Left lung (tissue), 14 donors: ENCODE measurements at places on chromosomes 4 and X. TPM values are rescaled to one million over a fixed set of nuclear protein-coding genes. Genes with fewer than 3 reads are reported as not detected.

DNA sequence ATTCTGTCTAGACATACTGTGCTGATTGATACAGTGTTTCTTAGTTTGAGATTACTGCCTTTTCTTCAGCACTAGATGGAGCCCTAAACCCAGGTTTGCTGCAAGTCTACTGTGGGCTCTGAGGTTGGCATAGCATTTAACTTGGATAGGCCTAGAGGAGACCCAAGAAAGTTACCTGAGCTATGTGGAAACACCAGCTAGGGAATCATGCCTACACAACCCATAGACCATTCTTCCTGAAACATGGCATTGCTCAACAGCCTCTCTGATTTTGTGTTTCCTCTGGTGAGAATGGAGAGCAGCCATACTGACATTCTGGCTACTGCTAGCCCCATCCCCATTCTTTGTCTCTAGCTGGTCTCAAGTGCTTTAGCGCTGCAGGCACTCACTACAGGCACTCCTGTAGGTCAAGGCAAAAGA is 287.7 kb upstream of the PCDH18 start:
- no peaks in the 10 kb centered on the region for H3K4me1 ChIP-seq
- no peak overlapping the region for H3K27ac ChIP-seq
- no peak overlapping the region for H3K4me3 ChIP-seq
- no peaks in the 10 kb centered on the region for H3K36me3 ChIP-seq
- no peak for DNase-seq
- no peaks in the 10 kb centered on the region for H3K27me3 ChIP-seq

DNA sequence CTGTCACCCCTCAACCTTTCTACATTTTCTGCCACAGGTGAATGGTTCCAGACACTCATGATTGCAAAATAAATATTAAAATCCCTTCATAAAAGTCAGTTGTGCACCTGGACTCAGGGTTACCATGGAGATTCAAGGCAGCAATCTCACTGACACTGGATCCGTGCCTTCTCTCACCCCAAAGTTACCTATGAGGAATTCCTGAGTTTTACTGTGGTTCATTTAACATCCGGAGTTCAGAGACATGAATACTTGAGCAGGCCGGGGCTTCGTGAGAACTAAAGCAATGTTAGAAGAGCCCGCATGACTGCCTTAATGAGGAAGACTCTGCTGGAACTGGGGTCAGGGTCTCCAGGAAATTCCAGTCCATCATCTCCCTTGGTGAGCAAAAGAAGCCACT is 12.5 kb upstream of the CLNK start:
- no peaks in the 10 kb centered on the region for H3K27me3 ChIP-seq
- no peaks in the 10 kb centered on the region for H3K36me3 ChIP-seq
- H3K27ac ChIP-seq: no peak overlapping the region
- no peaks in the 10 kb centered on the region for H3K4me1 ChIP-seq
- DNase-seq: peak; percentile 8
- no peak overlapping the region for H3K4me3 ChIP-seq

DNA sequence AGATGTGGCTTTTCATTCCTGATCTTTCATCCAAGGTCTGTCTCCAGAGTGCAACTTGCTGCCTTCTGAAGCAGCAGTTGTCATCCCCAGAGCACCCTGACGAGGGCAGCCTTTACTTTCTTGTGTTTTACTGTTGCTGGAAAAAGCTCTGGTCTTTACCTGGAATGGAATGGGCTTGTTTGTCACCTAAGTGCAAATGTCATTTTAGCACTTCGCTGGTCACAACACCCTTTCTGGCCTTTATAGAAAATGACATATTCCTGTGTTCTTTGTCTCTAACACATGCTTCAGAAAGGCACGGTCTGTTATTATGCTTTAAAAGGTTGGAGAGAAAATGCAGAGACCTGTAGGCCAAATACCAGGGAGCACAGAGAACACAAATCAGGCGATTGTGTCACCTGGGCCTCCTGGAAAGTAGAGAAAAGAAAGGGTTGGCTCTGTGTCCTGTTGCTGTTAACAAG is 332.7 kb upstream of the IGFBP7 start:
- no peaks in the 10 kb centered on the region for H3K27me3 ChIP-seq
- no peaks in the 10 kb centered on the region for H3K36me3 ChIP-seq
- no peak overlapping the region for H3K4me3 ChIP-seq
- no peak overlapping the region for H3K27ac ChIP-seq
- H3K4me1 ChIP-seq: no peaks in the 10 kb centered on the region
- DNase-seq: no peak

- H3K27me3 ChIP-seq: no peaks in the 10 kb centered on the region
- H3K4me3 ChIP-seq: no peak overlapping the region
- no peaks in the 10 kb centered on the region for H3K4me1 ChIP-seq
- DNase-seq: no peak
- peaks cover 95% of the 10 kb centered on the region for H3K36me3 ChIP-seq
- no peak overlapping the region for H3K27ac ChIP-seq
Measured at GRCh38 chr4:3215733-3216132, 33.2 kb upstream of the MSANTD1 start.

ZNF280C gene
- 4.3 TPM for total RNA-seq

MAGEC3 gene
- total RNA-seq: not detected

GRCh38 chrX:6465756-6466155 is 69.2 kb downstream of the VCX3A start:
- DNase-seq: no peak
- no peak overlapping the region for H3K27ac ChIP-seq
- H3K27me3 ChIP-seq: no peaks in the 10 kb centered on the region
- no peaks in the 10 kb centered on the region for H3K36me3 ChIP-seq
- H3K4me3 ChIP-seq: no peak overlapping the region
- H3K4me1 ChIP-seq: no peaks in the 10 kb centered on the region

F8A3 gene
- total RNA-seq: 8.8 TPM

GRCh38 chr4:113541933-113542332 is 219.6 kb downstream of the CAMK2D start:
- no peak overlapping the region for H3K4me3 ChIP-seq
- H3K4me1 ChIP-seq: peaks cover 1% of the 10 kb centered on the region
- no peaks in the 10 kb centered on the region for H3K36me3 ChIP-seq
- H3K27me3 ChIP-seq: no peaks in the 10 kb centered on the region
- DNase-seq: no peak
